Temporal lobe (tissue), 4 donors: ENCODE measurements at places on chromosomes 4 and X. TPM values are rescaled to one million over a fixed set of nuclear protein-coding genes. Genes with fewer than 3 reads are reported as not detected.

The GC gene
- total RNA-seq: not detected

The GAGE2A gene
- not detected for total RNA-seq

The C1QTNF7 gene
- total RNA-seq: 0.25 TPM

The NHS gene
- 5.7 TPM for total RNA-seq

The DCHS2 gene
- total RNA-seq: 10.1 TPM

The AKAP14 gene
- total RNA-seq: not detected

The UCHL1 gene
- 1,168 TPM for total RNA-seq

The ANKRD37 gene
- total RNA-seq: 11.8 TPM

The GPR119 gene
- not detected for total RNA-seq

The TCEAL6 gene
- 5.7 TPM for total RNA-seq

The GPC3 gene
- total RNA-seq: 3.7 TPM

The MAGEA10 gene
- not detected for total RNA-seq

The RHOH gene
- total RNA-seq: 0.25 TPM

The SRPX gene
- total RNA-seq: 2.0 TPM

The SMIM10L2A gene
- 9.1 TPM for total RNA-seq

The DTHD1 gene
- 0.74 TPM for total RNA-seq

The CNKSR2 gene
- 138 TPM for total RNA-seq

The HELT gene
- not detected for total RNA-seq

The LEF1 gene
- 7.1 TPM for total RNA-seq

The GYPA gene
- 1.7 TPM for total RNA-seq

The UGT2B17 gene
- total RNA-seq: not detected

The TMEM129 gene
- total RNA-seq: 8.9 TPM

The POU4F2 gene
- total RNA-seq: not detected

The HMX1 gene
- 0.74 TPM for total RNA-seq

The SLC34A2 gene
- total RNA-seq: 0.25 TPM
